ENCODE measurements at places on chromosomes 7 and 10. TPM values are rescaled to one million over a fixed set of nuclear protein-coding genes. Genes with fewer than 3 reads are reported as not detected.

DNA sequence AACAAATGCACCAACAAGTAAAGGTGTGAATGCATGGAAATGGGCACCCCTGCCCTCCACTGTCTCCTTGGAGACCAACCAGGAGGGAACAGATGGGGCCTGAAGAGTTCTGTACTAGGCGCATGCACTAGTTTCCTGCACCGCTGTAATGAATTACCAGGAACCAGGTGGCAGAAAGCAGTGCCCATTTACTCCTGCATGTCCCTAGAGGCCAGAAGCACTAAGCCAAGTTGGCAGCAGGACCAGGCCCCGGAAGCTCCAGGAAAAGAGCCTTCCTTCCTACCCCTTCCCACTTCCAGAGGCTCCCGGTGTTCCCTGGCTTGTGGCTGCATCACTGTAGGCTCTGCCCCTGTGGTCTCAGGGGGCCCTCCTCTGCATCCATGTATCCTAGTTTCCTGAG is 237.5 kb upstream of the PPP2R2D start:
- no peak overlapping the region for H3K27ac ChIP-seq
- no peaks in the 10 kb centered on the region for H3K27me3 ChIP-seq
- H3K4me3 ChIP-seq, result no peak overlapping the region
- H3K36me3 ChIP-seq, result no peaks in the 10 kb centered on the region
- DNase-seq, result no peak

DNA sequence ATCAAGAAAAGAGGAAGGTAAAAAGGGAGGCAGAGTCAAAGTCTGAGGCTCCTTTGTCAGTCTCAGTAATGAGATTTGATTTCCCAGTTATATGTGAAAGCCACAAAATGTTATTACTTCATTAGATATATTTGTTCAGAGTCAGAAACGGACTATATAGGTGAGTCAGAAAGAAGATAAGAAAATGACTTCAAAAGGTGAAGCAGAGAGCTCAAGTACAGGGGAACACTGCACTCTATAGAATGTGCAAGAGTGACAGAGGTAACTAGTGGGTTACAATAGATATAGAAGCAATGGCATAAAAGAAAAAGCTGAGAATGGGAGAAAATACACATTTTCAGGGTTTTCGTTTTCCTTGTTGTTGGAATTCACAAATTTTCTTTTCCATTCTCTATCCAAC is 43.3 kb downstream of the DGKB start:
- H3K27ac ChIP-seq, result no peak overlapping the region
- H3K36me3 ChIP-seq, result no peaks in the 10 kb centered on the region
- H3K4me1 ChIP-seq, result peaks cover 6% of the 10 kb centered on the region
- DNase-seq, result no peak

ASB10 gene
- not detected for total RNA-seq

HOXA4 gene
- total RNA-seq, result 0.72 TPM

GIMAP5 gene
- not detected for total RNA-seq

DNA sequence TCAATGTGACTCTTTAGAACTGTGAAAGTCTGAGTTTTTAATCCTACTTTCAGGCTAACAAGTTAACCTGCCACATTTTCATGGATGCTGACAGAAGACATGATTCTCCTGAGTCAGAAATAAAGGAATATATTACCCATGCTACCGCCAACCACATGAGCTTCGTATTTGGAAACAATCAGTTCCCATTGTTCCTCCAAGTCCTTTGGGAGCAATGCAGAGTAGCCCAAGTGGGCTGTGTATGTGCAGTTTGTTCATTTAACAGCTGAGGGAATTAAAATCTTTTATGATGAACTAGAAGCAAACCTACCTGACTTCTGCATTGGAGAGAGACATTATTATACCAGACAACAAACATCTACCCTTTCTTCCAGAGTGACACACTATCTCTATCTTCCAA is 169.3 kb upstream of the BET1 start:
- no peak for DNase-seq
- H3K27ac ChIP-seq, result no peak overlapping the region
- H3K4me1 ChIP-seq, result no peaks in the 10 kb centered on the region
- H3K4me3 ChIP-seq, result no peak overlapping the region
- no peaks in the 10 kb centered on the region for H3K27me3 ChIP-seq

DNA sequence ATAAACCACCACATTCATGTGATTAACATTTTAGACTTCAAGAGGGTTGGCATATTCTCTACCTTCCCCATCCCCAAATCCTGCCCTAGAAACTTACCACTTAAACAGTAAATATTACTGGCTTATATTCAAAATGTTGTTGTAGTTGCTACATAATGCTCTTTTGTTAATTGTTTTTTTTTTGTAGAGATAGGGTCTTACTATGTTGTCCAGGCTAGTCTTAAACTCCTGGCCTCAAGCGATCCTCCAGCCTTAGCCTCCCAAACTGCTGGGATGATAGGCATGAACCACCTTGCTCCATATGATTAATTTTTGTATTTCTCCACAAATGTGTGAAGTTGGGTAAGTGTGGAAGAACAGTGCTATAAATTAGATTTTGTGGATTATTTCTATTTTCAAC is 6.5 kb downstream of the PDK4 start:
- H3K27ac ChIP-seq, result no peak overlapping the region
- no peak overlapping the region for H3K4me3 ChIP-seq
- DNase-seq, result no peak
- no peaks in the 10 kb centered on the region for H3K36me3 ChIP-seq

DNA sequence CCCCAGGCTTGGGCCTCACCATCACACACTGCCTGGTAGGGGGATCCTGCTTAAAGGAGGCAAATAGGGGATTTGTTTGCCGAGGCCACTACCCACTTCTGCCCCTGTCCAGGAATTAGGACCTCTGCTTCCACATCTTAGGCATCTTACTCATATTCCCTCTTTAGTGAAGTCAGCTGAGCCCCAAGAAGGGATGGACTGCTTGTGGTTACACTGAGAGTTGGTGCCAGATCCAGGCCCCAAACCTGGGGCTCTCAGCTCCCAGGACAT is 1.6 kb upstream of the GPRIN2 start:
- peaks cover 60% of the 10 kb centered on the region for H3K27me3 ChIP-seq
- no peak for DNase-seq
- H3K27ac ChIP-seq, result no peak overlapping the region
- no peaks in the 10 kb centered on the region for H3K36me3 ChIP-seq
- no peaks in the 10 kb centered on the region for H3K4me1 ChIP-seq

- no peak overlapping the region for H3K27ac ChIP-seq
- no peaks in the 10 kb centered on the region for H3K27me3 ChIP-seq
- DNase-seq, result no peak
- H3K4me3 ChIP-seq, result no peak overlapping the region
Observed at GRCh38 chr10:129481641-129482040, 14.6 kb downstream of the MGMT start.

DNA sequence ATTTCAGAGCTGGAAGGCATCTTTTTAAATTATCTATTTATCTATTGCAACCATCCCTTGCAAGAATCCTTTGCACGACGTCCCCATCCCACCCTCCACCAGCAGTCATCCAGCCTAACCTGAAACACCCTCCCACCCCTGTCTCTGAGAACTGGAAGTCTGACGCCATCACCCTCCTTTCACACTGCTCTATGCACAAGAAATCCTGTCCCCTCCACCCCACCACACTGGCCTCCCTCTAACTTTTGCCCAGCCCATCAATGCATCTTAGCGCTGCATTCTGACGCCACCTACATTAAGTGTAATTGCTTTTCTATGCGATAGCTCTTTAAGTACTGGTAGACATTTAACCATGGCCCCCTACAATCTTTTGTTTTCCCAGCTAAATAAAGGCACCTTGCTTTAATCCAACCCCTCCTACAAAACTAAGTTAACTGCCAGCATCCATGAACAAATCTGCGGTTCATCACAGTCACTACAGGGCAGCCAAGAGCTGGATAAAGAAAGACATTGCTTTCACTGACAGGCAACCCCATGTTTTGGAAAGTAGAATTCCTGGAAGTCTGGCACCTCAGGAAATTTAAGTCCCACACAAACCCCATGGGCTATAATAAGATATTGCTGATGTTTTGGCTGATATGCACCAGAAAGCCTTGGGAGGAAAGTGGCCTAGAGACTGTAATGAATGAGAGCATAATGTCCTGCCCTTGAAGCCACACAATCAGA is 128.0 kb downstream of the GLI3 start:
- no peak overlapping the region for H3K27ac ChIP-seq
- H3K4me3 ChIP-seq, result no peak overlapping the region
- H3K27me3 ChIP-seq, result no peaks in the 10 kb centered on the region
- H3K36me3 ChIP-seq, result peaks cover under 1% of the 10 kb centered on the region
- DNase-seq, result no peak

DNA sequence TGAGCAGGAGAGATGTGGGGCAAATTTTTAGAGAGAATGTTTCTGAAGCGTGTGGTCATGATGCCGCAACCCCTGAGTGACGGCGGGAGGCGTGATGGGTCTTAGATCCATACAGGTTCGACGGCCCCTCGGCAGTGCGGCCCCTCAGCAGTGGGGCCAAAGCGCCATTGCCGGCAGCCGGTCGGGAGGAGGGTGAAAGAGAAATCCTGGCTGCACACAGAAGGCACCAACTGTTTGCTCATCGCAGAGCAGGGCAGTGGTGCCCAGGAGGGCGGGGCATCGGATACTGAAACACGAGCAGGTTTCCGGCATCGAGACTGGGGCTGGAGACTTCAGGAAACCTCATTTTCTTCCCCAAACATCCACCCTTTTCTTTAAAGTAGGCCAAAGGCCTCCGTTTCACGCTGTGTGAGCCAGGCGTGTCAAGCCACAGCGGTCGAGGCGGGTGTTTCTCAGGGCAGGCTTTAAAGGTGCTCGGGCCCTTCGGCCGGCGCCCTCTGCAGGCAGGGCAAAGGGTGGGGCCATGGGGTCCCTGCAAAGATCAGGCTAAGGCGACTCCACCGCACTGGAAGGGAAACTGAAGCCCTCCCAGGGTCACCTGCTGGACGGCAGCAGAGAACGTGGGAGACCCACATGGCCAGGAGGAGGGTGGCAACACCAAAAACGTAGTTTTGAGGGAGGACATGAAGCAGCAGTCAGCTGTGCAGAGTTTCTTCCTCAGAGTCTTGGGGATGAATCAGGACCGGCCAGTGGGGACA is 42.0 kb upstream of the PPP2R2D start:
- no peak overlapping the region for H3K27ac ChIP-seq
- H3K27me3 ChIP-seq, result no peaks in the 10 kb centered on the region
- no peaks in the 10 kb centered on the region for H3K4me1 ChIP-seq
- no peak for DNase-seq

LRRC18 gene
- total RNA-seq, result not detected

NUPR2 gene
- total RNA-seq, result not detected

ZNF467 gene
- total RNA-seq, result not detected

BMPER gene
- 9.7 TPM for total RNA-seq

SHLD2 gene
- 39.5 TPM for total RNA-seq

MIOS gene
- total RNA-seq, result 42.1 TPM

LRRC27 gene
- total RNA-seq, result 13.4 TPM

GRCh38 chr10:128059266-128059981 is 66.8 kb downstream of the MKI67 start:
- H3K27ac ChIP-seq, result no peak overlapping the region
- peaks cover 11% of the 10 kb centered on the region for H3K36me3 ChIP-seq
- peak; percentile 26 for DNase-seq
- no peak overlapping the region for H3K4me3 ChIP-seq
- no peaks in the 10 kb centered on the region for H3K27me3 ChIP-seq

GRCh38 chr7:66952343-66953043 is 31.5 kb downstream of the TMEM248 start:
- peak; percentile 84 for DNase-seq
- no peaks in the 10 kb centered on the region for H3K27me3 ChIP-seq
- peak overlapping the region; percentile 51 for H3K27ac ChIP-seq
- H3K4me3 ChIP-seq, result no peak overlapping the region

GRCh38 chr7:5528071-5528814 is 104.6 kb upstream of the TNRC18 start:
- peak overlapping the region; percentile 42 for H3K27ac ChIP-seq
- H3K27me3 ChIP-seq, result no peaks in the 10 kb centered on the region
- peaks cover 51% of the 10 kb centered on the region for H3K36me3 ChIP-seq
- peak; percentile 38 for DNase-seq
- H3K4me1 ChIP-seq, result peaks cover 10% of the 10 kb centered on the region
- peak overlapping the region; percentile 78 for H3K4me3 ChIP-seq

ZNF680 gene
- 14.7 TPM for total RNA-seq

Data from osteoblast (primary cell).